ENCODE measurements at places on chromosomes 12 and 14. TPM values are rescaled to one million over a fixed set of nuclear protein-coding genes. Genes with fewer than 3 reads are reported as not detected.

The PPP1R36 gene
- not detected for total RNA-seq

The RPGRIP1 gene
- not detected for total RNA-seq

The PLEKHD1 gene
- 0.13 TPM for total RNA-seq

The OR10G2 gene
- not detected for total RNA-seq

The TAS2R10 gene
- total RNA-seq = 0.35 TPM

The MYH6 gene
- total RNA-seq = 0.08 TPM

The IL23A gene
- 11.7 TPM for total RNA-seq

The GON7 gene
- total RNA-seq = 18.2 TPM

The NFE2 gene
- total RNA-seq = 0.20 TPM

The CMTM5 gene
- not detected for total RNA-seq

The DBX2 gene
- total RNA-seq = not detected

The RNASE7 gene
- total RNA-seq = not detected

The TAS2R30 gene
- total RNA-seq = 1.6 TPM

The SERPINA1 gene
- total RNA-seq = 0.43 TPM

The NXPH4 gene
- total RNA-seq = 0.81 TPM

The PTGDR gene
- total RNA-seq = 0.38 TPM

The KRT77 gene
- total RNA-seq = not detected

The METTL25 gene
- total RNA-seq = 7.0 TPM

The IFI27 gene
- 186 TPM for total RNA-seq

The BCL2L14 gene
- total RNA-seq = 13.0 TPM

The DDN gene
- total RNA-seq = 0.23 TPM

The EIF2S3B gene
- total RNA-seq = 1.4 TPM

The TMTC1 gene
- total RNA-seq = 0.63 TPM

The PKP2 gene
- total RNA-seq = not detected

The RNU4-1 gene
- total RNA-seq = 2,156 TPM

The PTCSC3 gene
- total RNA-seq = not detected

The SYNE3 gene
- 86.2 TPM for total RNA-seq

The NEUROD4 gene
- total RNA-seq = not detected

The C12orf56 gene
- total RNA-seq = 0.40 TPM

The BAG5 gene
- 29.1 TPM for total RNA-seq

The NTS gene
- not detected for total RNA-seq
